ENCODE measurements at places on chromosomes 16 and 17.

DNA sequence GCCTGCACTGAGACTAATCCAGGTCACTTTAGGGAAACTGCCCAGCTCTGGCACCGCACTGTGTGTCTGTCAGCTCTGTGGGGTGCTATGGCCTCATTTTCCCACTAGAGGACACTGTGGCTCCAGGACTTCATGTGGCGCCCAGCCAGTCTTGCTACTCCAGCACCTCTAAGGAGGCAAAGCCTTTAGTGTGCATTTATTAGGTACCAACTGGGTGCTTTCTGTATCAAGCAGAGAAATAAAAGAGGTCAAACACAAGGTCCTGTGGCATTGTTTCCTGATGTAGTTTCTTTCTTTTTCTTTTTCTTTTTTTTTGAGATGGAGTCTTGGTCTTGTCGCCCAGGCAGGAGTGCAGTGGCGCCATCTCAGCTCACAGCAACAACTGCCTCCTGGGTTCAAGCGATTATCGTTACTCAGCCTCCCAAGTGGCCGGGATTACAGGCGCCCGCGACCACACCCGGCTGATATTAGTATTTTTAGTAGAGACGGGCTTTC is 12.5 kb upstream of the RHBDL3 start:
- peak; percentile 56 for DNase-seq

- DNase-seq = no peak
These were observed 310.7 kb upstream of the ASIC2 start for GRCh38 chr17:33603789-33604188.

DNA sequence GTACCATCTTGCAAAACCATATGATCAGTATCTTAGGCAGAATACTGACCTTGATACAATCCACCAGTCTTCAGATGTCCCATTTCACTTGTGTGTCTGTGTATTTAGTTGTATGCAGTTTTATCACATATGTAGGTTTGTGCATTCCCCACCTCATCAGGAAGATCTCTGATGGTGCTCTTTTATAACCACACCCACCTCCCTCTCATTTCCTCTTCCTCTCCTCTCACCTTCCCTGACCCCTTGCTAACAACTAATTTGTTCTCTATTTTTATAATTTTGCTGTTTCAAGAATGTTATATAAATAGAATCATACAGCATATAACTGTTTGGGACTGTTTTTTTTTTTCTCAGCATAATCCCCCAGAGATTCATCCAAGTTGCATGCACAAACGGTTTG is 52.0 kb upstream of the ACSM2B start:
- DNase-seq = no peak

DNA sequence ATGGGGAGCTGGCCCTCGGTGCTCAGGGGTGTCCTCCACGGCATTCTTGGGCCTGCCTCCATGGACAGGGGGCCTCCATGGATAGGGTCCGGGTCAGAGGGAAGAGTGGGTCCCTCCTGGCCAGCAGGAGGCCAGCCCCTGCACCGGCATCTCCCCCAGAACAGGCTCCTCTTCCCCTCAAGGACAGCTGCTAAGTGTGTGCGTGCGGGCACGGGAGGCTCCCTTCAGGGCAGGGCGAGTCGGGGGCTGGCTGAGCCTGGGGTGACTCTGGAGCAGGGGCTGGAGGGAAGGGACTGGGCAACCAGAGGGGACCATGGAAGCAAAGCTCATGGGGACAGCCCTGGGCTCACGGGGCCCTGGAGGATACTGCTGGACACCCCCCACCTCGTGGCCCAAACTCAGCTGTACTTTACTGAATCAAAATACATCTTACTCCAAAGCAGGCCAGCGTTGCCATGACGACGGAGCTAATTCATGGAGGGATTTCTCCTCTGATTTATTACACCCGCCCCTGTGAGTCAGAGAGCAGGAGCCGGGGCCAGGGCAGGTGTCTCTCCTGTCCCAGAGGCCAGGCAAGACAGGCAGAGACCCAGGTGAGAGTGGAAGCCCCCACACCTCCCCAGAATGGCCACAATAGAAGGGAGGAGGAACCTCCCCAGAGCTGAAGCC is 2.1 kb downstream of the CASKIN1 start:
- no peak for DNase-seq

DNA sequence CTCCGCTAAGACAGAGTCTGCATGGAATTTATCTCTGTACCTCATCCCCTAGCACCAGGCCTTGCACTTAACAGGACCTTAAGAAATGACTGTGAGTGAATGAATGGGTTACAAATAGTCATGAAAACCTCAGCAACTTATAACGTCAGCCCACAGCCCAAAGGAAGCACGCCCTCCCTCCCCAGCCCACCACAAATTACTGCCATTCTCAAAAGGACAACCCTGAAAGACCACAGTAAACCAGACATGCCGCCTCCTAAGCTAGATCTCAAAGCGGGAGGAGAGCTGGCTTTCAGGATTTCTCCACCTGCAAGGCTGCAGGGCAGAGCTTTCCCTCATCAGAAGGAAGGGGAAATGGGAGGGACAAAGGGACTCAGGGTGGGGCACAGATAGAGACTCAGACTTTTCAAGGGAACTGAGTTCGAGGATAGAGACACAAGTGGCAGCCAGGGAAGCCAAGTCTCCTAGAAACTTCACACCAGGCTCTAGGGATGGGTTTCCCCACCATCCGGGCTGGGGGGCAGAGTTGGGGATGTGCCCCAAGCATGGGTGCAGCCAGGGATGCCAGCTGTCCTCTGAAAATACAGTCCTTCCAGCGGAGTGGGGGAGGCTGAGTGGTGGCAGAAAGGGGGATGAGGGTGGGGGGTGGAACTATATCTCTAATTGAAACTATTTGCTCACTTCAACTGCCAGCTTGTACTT is 56.7 kb downstream of the PLXDC1 start:
- no peak for DNase-seq

GRCh38 chr17:28526381-28526780 is 20.2 kb downstream of the FOXN1 start:
- no peak for DNase-seq

DNA sequence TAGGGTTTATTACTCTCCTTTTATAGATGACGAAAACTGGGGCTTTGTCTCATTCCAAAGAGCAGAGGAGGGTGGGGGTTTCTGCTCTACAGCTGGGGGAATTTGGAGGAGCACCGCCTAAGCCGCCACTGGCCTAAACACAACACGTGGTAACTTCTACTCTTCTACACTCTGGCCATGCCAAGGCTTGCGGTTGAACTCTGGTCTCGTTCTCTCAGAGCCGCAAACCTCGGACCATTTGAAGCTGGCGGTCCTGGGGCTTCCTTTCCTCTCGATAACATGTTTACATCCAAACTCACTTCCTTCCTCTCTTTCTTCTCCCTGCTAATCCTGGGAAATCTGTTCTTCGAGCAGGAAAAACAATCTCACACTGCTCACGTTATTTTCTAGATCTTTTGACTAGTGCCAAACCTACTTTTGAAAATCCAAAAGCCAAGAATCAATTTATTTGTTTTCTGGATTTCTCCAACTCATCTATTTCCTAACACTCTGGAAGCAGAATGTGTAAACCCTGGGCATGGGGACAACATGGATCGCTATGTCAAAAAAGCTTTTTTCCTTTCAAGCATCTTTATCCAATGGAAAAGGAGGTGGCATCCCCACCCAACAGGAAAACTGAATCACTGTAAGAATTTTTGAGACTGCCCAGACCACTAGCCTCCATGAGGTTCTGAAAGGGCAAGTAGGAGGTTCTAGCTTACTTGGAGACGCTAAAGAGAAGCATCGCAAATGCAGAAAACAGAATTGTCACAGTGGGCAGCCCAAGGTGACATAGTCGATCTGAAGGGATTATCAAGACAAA is 13.6 kb upstream of the EEF2K start:
- peak; percentile 88 for DNase-seq

GRCh38 chr16:17027488-17028129 is 443.2 kb downstream of the XYLT1 start:
- DNase-seq = no peak

GRCh38 chr17:81934850-81935708 is 2.0 kb downstream of the PYCR1 start:
- no peak for DNase-seq

DNA sequence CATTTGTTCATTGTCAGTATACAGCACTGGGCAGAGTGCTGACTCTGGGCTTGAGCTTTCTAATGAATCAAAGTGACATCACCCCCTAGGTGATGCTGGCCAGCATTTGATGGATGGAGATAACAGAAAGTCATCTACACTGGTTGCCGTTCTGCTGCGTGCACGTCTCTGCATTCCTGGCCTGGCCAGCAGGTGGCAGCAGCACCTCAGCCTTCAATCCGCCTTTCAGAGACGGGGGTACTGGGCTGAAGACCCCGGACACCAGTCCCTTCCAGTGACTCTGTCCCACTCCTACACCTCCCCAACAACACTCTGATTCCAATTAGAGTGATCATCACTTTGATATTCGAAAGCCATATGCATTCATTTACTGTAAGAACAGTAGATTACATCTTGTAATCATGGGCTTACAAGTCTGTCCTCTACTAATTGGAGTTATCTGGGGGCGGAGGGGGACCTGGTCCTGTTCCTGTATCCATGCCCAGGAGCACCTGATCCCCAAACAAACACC is 6.0 kb downstream of the CPSF4L start:
- no peak for DNase-seq

DNA sequence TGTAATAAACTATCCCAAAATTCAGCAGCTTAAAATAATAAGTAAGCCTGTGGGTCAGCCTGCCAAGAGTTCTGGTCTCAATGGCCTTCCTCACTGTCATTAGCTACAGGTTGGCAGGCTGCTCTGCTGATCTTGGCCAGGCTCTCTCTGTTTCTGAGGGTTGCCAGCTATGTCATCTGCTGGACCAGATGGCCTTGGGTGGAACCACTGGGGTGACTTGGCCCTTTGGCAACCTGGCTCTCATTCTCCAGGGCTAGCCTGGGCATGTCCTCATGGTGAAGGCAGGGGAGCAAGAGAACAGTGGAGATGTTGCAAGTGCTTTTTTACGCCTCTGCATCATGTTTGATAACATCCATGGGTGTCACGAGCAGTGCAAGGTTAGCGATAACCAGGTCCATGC is 13.9 kb downstream of the ITGAM start:
- no peak for DNase-seq

- DNase-seq = peak; percentile 57
These were observed 34.9 kb downstream of the WSCD1 start for GRCh38 chr17:6104956-6105648.

- no peak for DNase-seq
These were observed 1.3 kb upstream of the DNAI2 start for GRCh38 chr17:74272731-74273201.

DNA sequence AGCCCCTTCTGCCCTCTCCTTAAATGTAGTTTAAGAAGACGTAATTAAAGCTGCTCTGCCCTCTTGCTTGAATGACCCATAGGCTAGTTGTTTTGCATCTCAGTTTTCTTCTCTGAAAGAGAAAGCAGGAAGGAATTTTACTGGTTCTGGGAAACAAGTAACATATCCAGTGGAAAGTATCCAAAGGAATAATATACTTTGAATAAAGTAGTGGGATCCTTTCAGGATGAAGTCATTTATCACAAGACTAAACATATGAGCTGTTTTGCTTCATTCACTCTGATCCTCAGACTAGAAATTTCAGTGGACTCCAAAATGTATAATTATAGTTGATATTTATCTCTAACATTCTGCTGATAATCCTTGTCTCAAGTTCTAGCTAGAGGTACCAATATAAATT is 1297.6 kb upstream of the GOT2 start:
- no peak for DNase-seq

- no peak for DNase-seq
These were observed 47.5 kb upstream of the RRN3 start for GRCh38 chr16:15141586-15141985.

DNA sequence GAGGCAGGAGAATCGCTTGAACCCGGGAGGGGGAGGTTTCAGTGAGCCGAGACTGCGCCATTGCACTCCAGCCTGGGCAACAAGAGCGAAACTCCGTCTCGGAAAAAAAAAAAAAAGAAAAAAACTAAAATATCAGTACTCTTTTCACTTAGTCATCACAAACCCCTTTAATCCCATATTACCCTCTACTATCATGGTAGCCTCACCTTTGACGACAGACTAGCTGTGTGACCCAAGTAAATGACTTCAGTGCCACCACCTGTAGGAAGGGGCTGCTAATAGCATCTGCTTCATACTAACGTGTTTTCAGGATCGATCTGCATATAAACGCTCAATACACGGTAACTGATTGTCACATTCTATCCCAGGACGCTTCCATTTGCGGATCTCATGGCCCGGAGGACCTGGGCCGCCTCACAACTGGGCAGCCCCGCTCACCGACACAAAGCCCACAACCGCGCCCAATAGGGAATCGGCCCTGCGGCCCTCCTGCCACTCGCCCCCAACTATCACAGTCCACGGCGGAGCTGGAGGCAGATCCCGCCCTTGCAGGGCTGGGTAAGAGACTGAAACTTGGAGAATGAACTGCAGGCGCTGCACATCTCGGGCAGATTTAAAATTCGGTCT is 1.1 kb upstream of the ZNF263 start:
- DNase-seq = no peak

- DNase-seq = peak; percentile 86
These were observed 742 bp downstream of the PFN1 start for GRCh38 chr17:4947411-4948165.

DNA sequence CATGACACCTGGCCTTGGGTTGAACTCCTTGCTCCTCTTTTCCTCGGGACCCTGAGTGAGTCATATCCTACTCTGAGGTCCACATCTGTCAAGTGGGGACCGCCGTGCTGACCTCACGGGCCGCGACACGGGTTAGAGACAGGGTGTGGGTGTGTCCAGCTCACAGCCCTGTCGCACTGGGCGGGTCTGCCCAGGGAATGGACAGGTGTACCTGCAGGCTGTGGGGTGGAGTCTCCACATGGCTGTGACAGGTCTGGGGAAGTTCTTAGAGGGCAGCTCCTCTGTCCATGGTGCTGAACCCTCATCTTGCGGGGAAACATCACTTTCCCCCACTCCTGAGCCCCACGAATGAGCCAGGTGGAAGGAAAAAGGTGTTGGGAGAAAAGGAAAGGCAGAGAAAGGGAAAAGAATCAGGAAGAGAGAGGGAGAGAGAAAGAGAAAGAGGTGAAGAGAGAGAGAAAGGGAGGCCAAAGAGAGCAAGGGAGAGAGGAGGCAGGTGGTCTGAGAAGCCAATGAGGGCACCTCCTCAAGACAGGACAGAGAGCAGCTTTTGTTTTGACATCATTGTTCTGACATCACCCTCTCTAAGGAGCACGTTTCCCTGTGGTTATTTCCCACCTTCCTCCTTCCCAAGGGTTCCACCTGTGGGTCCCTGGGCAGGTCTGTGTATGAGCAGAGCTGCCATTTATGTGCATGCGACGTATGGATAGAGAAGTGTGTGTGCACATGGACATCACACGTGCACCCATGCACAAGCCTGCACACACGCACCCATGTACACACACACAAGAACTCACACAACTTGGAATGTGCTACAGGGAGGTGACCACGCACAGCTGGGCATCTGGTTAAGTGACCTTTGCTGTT is 32.6 kb upstream of the CBFA2T3 start:
- DNase-seq = no peak

- no peak for DNase-seq
These were observed 24.0 kb downstream of the MMP15 start for GRCh38 chr16:58049232-58050185.

GRCh38 chr16:61681673-61682072 is 354.6 kb downstream of the CDH8 start:
- DNase-seq = no peak

Data from left colon (tissue), 2 donors.